ENCODE measurements at places on chromosomes 7 and 10.

GRCh38 chr10:78756604-78757343, 312.0 kb upstream of the ZMIZ1 start:
- no peak for DNase-seq

DNA sequence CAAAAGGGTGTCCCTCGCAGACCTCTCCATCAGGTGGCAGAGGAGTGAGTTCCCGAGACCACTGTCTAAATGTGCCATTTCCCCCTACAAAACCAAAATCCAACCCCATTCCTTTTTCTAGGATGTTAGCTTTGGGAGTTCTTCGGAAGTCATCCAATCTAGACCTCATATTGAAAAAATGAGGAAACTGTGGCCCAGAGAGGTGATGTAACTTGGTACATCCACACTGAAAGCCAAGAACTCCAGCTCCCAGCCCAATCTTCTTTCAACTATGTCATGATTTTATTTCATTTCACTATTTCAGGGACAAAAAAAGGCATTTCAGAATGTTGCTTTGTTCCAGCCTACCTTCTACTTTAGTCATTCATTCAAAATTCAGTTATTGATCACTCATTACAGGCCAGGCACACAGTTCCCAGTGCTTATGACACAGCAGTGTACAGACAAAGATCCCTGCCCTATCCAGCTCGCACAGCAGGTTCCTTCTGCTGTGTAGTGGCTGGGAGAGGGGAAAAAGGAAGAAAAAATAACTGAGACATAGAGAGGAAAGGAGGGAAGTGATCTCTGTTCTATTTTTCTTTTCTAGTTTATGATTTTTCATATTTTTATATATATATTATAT, 35.8 kb downstream of the SCRN1 start:
- no peak for DNase-seq

- DNase-seq: no peak
Measured at GRCh38 chr7:91336106-91336505, 71.9 kb downstream of the FZD1 start.

DNA sequence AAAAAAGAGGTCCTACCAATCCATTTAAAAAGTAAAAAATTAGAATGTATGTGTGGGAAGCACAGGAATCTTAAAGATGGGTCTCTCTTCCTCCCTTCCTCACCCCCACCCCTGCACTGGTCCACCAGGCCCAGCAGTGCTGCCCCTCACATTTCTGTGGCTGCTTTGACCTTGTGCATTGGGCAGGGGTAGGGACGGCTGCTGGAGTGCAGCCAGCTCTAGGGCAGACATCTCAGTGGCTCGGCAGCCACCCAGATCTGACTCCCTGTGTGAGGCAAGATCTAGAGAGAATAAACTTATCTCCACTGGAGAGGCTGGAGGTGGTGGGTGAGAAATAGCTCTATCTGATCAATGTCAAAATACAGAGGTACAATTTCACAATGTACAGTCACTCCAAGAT, 6.7 kb downstream of the FAM180A start:
- DNase-seq: no peak

- DNase-seq: no peak
Measured at GRCh38 chr10:99450624-99451498, 20.4 kb upstream of the GOT1 start.

- DNase-seq: no peak
Measured at GRCh38 chr7:50869108-50869725, 86.5 kb upstream of the GRB10 start.

DNA sequence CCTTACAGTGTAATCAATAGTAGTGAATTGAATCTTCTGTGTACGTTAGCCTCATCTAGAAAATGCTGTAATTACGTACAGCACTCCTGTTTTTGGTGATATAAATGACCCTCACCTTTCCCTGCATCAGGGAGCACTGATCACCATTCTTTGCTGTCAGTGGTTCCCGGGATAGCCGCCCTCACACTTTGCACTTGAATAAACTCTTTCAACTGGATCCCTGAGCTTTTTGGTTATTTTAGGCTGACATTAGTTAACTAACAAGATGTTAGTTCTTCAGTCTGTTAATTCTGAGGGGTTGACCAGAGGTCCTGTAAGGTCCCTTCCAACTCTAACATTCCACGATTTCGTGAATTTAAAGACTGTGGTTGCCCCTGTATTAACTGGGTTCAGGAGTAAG, 23.4 kb upstream of the ZC3HAV1 start:
- DNase-seq: no peak

GRCh38 chr10:104486803-104487202, 133.2 kb downstream of the CFAP58 start:
- no peak for DNase-seq

GRCh38 chr10:104293781-104294321, 24.9 kb downstream of the GSTO2 start:
- no peak for DNase-seq
